Smooth muscle cell of the umbilical artery (primary cell): ENCODE measurements at places on chromosomes 16 and 17. TPM values are rescaled to one million over a fixed set of nuclear protein-coding genes. Genes with fewer than 3 reads are reported as not detected.

Gene EFNB3
- total RNA-seq, result under 0.01 and 0.23 TPM in 2 replicates

Gene TMC8
- not detected in 2 replicates for total RNA-seq

Gene CES3
- total RNA-seq, result 0.65 and 0.89 TPM in 2 replicates

Gene SLC6A4
- not detected in 2 replicates for total RNA-seq

Gene TRAF4
- total RNA-seq, result 33.3 and 33.5 TPM in 2 replicates

Gene PIRT
- not detected in 2 replicates for total RNA-seq

Gene ADAMTS18
- under 0.01 TPM in 1 of 2 replicates, not detected in the other for total RNA-seq
